Right atrium auricular region (tissue), 2 donors: ENCODE measurements at places on chromosomes 7 and 10. TPM values are rescaled to one million over a fixed set of nuclear protein-coding genes. Genes with fewer than 3 reads are reported as not detected.

DNA sequence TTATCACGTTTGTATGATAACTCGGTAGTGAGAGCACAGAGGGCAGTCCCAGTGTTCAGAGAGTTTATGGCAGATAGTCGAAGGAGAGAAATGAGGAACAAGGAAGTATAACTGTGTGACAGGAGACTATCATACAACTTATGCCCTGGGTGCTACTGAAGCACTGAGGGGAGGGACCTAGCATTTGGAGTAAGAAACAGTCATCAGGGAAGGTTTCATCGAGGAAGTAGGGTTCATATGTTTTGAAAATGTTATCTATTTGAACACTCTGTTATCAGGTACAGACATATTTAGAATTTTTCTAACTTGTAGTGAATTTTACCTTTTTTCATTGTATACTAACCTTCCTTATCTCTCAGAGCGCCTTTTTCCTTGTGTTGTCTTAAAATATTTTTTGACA lies 1214.4 kb upstream of the C7orf33 start:
- H3K4me3 ChIP-seq, result no peak overlapping the region
- no peak overlapping the region for H3K27ac ChIP-seq
- H3K27me3 ChIP-seq, result no peaks in the 10 kb centered on the region
- H3K36me3 ChIP-seq, result no peaks in the 10 kb centered on the region

DNA sequence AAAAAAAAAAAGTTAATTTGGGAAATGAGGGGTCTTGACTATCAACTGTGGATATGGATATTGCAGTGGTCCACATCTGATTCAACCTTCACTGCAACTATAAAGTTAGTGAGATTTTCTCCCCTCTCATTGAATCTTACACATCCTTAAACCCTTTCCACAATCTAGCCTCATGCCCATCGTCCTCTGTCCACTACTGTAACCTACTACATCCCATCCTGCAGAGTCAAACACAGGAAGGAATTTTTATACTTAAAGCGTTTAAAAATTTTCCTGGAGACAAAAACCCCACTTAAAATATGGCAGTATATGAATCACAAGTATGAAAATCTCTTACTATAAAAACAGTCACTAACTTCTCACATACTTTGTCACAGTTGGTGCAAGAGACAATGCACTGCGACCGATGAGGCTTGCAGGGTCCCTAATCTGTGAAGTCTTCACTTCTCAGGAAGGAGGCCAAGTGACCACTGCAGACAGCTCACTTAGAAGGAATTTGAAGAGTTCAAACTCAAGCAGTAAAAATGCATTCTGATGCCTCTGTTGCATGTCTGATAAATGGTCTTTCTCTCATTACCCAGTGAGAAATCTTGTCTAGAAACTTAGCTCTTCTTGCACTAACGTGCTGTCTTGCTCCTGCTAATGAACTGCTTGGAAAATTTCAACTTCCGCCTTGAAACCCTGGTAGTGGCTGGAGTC lies 50.3 kb upstream of the ST8SIA6 start:
- H3K27me3 ChIP-seq, result no peaks in the 10 kb centered on the region
- no peak overlapping the region for H3K27ac ChIP-seq
- no peaks in the 10 kb centered on the region for H3K4me1 ChIP-seq
- no peak overlapping the region for H3K4me3 ChIP-seq

- no peak overlapping the region for H3K4me3 ChIP-seq
- no peaks in the 10 kb centered on the region for H3K4me1 ChIP-seq
- no peaks in the 10 kb centered on the region for H3K27me3 ChIP-seq
- no peak for DNase-seq
Measured at GRCh38 chr10:34151481-34151880, 663.6 kb downstream of the PARD3 start.

DNA sequence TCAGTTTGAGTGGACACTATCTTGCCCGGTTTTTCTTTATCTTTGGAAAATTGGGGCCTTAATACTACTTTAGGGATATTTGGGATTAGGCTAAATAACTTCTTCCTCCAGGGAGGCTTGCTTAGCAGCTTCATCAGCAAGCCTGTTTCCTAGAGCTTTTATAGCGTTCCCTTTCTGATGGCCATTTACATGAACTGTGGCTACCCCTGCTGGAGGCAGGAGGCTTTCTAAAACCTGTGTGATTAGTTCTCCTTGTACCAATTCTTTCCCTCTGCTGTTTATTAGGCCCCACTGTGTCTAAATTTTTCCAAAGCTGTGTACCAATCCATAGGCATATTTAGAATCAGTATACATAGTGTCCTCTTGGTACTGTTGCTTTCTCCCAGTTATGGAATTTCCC lies 61.7 kb upstream of the CNTNAP2 start:
- H3K4me1 ChIP-seq, result no peaks in the 10 kb centered on the region
- DNase-seq, result no peak
- H3K4me3 ChIP-seq, result no peak overlapping the region
- no peaks in the 10 kb centered on the region for H3K27me3 ChIP-seq
- H3K27ac ChIP-seq, result no peak overlapping the region

- no peaks in the 10 kb centered on the region for H3K36me3 ChIP-seq
- no peak for DNase-seq
- H3K4me1 ChIP-seq, result no peaks in the 10 kb centered on the region
- no peaks in the 10 kb centered on the region for H3K27me3 ChIP-seq
- H3K27ac ChIP-seq, result no peak overlapping the region
- no peak overlapping the region for H3K4me3 ChIP-seq
Measured at GRCh38 chr7:141837683-141838082, 3.6 kb downstream of the PRSS37 start.

GRCh38 chr7:143811-144453 lies 48.4 kb upstream of the FAM20C start:
- no peak overlapping the region for H3K4me3 ChIP-seq
- no peak overlapping the region for H3K27ac ChIP-seq
- no peaks in the 10 kb centered on the region for H3K4me1 ChIP-seq

- DNase-seq, result no peak
- peaks cover 15% of the 10 kb centered on the region for H3K36me3 ChIP-seq
- H3K4me3 ChIP-seq, result no peak overlapping the region
Measured at GRCh38 chr7:112982441-112983063, 104.1 kb downstream of the GPR85 start.

Gene C10orf67
- 0.44 TPM for total RNA-seq

Gene NPY4R2
- total RNA-seq, result not detected

Gene ELN
- total RNA-seq, result 149 TPM

Gene CTAGE8
- total RNA-seq, result 1.2 TPM

DNA sequence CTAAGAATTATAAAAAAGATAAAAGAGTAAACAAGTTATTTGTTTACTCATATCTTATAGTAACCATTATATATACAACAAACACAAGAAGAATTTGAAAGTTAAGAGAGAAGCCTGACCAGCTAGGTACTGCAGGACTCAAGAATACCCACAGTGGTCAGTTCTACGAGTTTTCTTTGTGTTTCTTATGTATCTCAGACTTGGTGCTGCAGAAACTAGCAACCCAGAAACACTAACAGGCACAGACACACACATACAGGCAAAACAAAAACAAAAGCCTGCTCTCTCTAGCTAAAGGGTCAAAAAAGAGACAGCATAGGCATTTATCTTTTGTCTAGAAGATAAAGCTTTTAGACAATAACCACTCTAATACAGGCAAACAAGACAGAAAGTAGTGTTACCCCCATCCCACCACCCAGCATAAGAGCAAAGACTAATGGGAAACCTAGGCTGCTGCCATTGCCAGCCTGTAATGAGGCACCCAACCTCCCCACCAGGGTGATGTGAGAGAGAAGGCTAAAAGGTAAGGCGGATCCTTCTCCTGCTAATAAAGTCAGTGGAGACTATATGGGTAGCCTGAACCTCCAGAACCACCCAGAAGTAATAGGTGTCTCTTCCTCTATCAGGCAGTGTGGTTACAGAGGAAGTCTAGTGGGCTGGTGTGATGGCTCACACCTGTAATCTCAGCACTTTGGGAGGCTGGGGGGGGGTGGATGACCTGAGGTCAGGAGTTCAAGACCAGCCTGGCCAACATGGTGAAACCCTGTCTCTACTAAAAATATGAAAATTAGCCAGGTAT lies 113.9 kb downstream of the DNAJC1 start:
- DNase-seq, result no peak
- H3K36me3 ChIP-seq, result no peaks in the 10 kb centered on the region
- no peak overlapping the region for H3K27ac ChIP-seq
- H3K4me1 ChIP-seq, result no peaks in the 10 kb centered on the region
- H3K4me3 ChIP-seq, result no peak overlapping the region

DNA sequence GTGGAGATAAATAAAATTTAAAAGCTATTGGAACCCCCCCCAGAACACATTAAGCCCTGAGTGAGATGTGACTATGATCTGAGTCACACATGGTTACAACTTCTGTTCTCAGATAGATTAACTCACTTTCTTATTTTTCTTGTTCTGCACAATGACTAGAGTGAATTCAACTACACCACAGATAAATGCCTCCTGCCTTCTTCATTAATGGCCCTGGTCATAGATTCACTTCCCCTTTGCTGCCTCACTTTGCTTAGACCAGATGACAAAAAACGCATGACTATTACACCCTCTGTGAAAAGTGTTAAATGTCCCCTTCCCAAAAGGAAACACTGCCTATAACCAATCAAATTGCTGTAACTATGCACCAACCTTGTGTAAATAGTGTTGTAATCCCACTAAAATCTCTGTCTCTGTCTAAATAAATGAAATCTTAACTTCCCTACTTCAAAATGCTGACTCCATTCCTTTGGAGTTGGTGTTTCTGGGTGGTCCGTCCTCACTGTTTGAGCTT lies 49.4 kb downstream of the AKR1D1 start:
- DNase-seq, result no peak
- no peak overlapping the region for H3K4me3 ChIP-seq
- no peaks in the 10 kb centered on the region for H3K27me3 ChIP-seq
- no peaks in the 10 kb centered on the region for H3K36me3 ChIP-seq

DNA sequence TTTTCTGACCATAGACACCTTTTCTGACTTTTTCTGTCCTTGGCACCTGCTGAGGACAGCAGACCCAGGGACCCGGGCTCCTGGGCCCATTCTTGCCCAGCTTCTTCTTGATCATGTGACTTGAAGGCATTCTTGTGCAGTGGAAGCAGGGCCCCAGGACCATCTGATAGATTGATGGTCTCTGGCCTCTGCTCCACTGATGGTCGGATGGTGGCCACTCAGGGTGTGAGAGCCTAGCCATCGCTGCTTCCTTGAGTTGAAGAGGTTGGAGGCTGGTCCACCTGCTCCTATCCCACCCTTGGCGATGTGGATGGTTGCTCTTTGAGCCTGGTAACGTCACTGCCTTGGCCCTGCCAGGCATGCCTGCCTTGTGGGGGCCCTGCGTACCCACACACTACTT lies 37.8 kb upstream of the ZNF716 start:
- no peak overlapping the region for H3K27ac ChIP-seq
- H3K4me1 ChIP-seq, result no peaks in the 10 kb centered on the region
- H3K4me3 ChIP-seq, result no peak overlapping the region
- H3K27me3 ChIP-seq, result no peaks in the 10 kb centered on the region

Gene COBL
- total RNA-seq, result 26.3 TPM

- no peaks in the 10 kb centered on the region for H3K4me1 ChIP-seq
- no peaks in the 10 kb centered on the region for H3K27me3 ChIP-seq
- no peaks in the 10 kb centered on the region for H3K36me3 ChIP-seq
- no peak overlapping the region for H3K4me3 ChIP-seq
- peak overlapping the region; percentile 73 for H3K27ac ChIP-seq
- DNase-seq, result no peak
Measured at GRCh38 chr7:51079494-51079893, 237.1 kb downstream of the COBL start.

GRCh38 chr10:4136121-4136520 lies 351.1 kb upstream of the KLF6 start:
- no peak overlapping the region for H3K4me3 ChIP-seq
- H3K36me3 ChIP-seq, result no peaks in the 10 kb centered on the region
- H3K4me1 ChIP-seq, result no peaks in the 10 kb centered on the region
- no peak for DNase-seq
- H3K27ac ChIP-seq, result no peak overlapping the region

DNA sequence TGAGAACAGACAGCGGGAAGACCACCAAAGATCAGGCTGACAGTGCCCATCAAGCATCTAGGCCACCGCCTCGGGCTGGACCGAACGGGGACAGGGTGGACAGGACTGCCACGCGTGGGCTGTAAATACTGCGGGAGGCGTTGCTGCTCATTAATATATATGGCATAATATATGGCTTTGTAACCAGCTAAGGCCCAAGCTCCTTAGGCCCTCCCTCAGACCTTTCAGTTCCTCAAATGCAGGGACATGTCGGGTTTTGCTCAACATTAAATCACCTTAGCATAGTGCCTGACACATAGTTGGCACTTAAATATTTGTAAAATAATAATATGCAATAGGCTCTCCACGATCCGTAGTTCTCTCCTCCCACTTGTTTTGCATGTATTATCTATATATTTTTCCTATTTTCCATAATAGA lies 402 bp upstream of the TMEM168 start:
- no peaks in the 10 kb centered on the region for H3K4me1 ChIP-seq
- DNase-seq, result no peak
- no peaks in the 10 kb centered on the region for H3K36me3 ChIP-seq
- H3K27me3 ChIP-seq, result no peaks in the 10 kb centered on the region
- H3K4me3 ChIP-seq, result peak overlapping the region; percentile 88

Gene NET1
- 19.8 TPM for total RNA-seq

DNA sequence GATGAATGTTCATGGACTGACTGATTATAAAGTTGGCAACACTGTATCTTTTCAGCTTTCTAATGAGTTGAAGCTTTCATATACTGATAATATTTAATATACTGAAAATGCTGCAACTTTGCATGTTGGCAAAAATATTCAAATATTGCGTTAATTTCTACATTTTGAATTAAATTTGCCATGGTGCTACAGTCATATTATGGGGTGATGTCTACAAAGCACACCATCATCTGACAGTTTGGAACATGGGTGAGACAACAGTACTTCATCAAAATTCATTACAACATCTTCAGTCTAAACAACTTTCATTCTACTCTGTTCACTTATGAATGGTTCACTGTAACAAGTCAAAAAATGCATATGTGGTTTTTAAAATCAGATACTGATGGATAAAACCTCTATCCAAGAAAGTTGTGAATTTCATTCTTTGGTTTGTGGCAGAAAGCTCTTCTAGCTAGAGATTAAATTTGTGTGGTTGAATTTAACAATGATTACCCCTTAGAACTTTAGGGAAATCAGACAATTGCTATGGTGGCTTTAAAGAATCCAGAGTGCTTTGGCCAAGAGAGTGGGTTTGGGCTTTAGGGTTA lies 136.4 kb downstream of the TMEM26 start:
- no peak for DNase-seq
- H3K27ac ChIP-seq, result no peak overlapping the region
- no peaks in the 10 kb centered on the region for H3K4me1 ChIP-seq
- no peaks in the 10 kb centered on the region for H3K36me3 ChIP-seq
- H3K27me3 ChIP-seq, result no peaks in the 10 kb centered on the region

DNA sequence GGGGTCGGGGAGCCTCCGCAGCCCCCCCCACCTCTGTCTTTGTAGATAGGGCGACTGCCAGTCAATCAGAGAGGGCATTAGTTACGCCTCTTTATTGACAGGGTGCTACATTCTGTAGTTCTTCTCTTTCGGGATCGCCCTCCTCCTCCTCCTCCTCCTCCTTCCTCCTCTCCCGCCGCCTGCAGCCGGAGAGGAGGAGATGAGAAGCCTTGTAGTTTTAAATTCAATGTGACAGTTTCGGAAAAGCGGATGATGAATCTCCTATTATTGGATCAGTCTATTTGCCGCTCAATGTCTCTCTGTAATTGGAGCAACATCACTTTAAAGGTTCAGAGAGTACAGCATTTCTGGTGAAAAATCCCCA lies 587 bp upstream of the UNCX start:
- peaks cover 53% of the 10 kb centered on the region for H3K27me3 ChIP-seq
- DNase-seq, result no peak
- H3K4me1 ChIP-seq, result peaks cover 18% of the 10 kb centered on the region
- H3K4me3 ChIP-seq, result no peak overlapping the region
